HTR-8/SVneo (cell line): ENCODE measurements at places on chromosomes 1 and 21.

- no peak for DNase-seq
These were observed 54.7 kb downstream of the MAP3K7CL start for GRCh38 chr21:29185172-29185571.

- DNase-seq = peak; percentile 52
These were observed 16.5 kb downstream of the MIA3 start for GRCh38 chr1:222634180-222635013.

DNA sequence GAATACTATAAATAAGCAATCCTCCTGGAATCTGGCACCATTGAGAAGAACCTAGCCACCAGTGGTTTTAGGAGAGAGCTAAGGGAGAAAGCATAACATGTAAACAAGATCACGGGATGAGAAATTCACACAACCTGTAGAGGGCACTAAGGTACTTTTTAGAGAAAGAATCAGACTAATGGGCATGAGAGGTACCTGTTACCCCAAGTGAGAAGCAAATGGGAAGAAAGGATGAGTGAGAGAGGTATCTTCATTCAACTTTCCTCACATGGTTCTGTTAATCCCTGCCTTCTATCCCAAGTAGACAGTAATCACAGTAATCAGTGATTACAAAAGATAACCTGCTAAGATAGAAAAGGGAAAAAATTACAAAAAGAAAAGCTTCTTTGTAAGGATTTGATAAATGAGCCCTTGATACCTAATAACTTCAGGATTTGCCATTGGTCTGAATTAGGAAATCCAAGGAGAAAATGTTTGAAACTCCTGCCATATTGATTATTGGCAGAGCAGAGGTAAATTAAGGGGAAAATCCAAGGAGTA is 251.1 kb upstream of the ADGRL2 start:
- DNase-seq = peak; percentile 23

- DNase-seq = no peak
These were observed 111.4 kb upstream of the VANGL1 start for GRCh38 chr1:115530407-115530806.

- DNase-seq = no peak
These were observed 12.2 kb downstream of the TMEM53 start for GRCh38 chr1:44661781-44662682.

DNA sequence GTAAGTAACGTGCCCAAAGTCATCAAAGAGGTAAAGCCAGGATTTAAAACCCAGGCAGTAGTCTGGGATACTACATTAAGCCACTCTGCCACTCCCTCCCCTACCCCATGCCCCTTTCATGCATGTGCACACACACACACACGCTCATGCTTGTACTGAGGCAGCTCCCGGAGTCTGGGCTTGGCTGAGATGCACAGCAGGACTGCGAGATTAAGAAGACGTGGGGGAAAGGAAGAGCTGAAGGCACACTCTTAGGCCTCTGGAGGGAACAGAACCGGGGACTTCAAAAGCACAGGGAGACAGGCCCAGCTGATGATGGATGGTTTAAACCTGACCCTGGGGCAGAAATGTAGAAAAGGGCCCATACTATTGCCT is 98.3 kb downstream of the GLIS1 start:
- no peak for DNase-seq

DNA sequence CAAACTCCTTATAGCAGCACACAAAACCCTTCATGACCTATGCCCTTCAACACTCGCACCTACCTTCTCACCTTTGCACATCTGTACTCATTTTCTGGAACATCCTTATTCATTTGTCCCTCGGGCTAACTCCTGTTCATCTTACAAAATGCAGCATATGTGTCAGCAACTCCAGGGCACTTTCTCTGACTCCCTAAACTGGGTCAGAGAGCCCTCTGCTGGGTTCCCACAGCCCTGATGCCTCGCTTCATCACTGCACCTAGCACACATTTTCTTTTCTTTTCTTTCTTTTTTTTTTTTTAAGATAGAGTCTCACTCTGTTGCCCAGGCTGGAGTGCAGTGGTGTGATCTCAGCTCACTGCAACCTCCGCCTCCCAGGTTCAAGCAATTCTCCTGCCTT is 54.0 kb downstream of the RAB3B start:
- no peak for DNase-seq

- no peak for DNase-seq
These were observed 17.0 kb upstream of the L1TD1 start for GRCh38 chr1:62177621-62178020.
